HCEC 1CT (cell line): ENCODE measurements at places on chromosomes 1 and 21.

- no peak for DNase-seq
These were observed 6.2 kb upstream of the MARK1 start for GRCh38 chr1:220521778-220522177.

DNA sequence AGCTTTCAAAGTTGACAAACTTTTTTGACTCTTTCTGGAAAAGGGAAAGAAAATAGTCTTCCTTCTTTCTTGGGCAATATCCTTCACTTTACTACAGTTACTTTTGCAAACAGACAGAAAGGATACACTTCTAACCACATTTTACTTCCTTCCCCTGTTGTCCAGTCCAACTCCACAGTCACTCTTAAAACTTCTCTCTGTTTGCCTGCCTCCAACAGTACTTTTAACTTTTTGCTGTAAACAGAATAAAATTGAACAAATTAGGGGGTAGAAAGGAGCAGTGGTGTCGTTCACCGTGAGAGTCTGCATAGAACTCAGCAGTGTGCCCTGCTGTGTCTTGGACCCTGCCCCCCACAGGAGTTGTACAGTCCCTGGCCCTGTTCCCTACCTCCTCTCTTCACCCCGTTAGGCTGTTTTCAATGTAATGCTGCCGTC, 160.8 kb upstream of the SGIP1 start:
- DNase-seq = no peak

GRCh38 chr1:159436469-159436868, 3.1 kb upstream of the OR10J1 start:
- DNase-seq = no peak

- no peak for DNase-seq
These were observed 568.8 kb upstream of the ZRANB2 start for GRCh38 chr1:71649608-71650007.

GRCh38 chr1:177511036-177511435, 340.3 kb downstream of the BRINP2 start:
- no peak for DNase-seq

- DNase-seq = no peak
These were observed 144.7 kb downstream of the ZNF281 start for GRCh38 chr1:200265104-200265503.
